Mesothelial cell of epicardium (in vitro differentiated cells): ENCODE measurements at places on chromosomes 2 and 18. TPM values are rescaled to one million over a fixed set of nuclear protein-coding genes. Genes with fewer than 3 reads are reported as not detected.

DNA sequence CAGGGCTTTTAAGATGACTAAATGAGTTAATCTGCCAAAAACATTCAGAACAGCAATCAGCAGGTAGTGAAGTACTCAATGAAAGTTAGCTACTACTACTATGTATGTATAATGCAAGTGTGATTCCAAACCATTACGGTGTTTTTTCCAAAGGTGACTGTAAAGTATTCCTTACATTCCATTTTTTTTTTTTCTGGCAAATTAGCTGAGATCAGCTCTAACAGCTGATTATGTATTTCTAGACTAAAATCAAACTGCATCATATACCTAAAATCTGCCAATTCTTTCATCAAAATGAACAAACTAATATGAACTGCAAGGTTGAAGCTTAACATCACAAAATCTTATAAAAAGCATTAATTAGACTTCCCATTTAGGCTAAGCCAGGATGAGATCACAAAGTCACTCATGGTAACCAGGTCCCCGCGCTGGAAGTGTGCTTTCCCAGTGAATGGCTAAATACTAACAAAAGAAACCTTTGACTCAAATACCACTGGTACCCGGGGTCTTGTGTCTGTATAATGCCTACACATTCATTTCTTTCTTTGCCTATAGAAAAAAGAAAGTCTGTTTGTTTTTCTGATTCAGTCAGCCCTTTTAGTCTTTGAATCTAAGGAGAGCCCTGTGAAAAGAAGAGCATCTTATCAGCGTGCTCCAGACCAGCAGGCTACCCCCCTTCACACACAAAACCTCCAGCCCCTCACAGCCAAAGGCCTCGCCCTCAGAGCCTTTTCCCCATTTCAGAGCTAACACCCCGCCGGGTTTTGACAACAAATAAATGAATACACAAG is 88.3 kb downstream of the RBMS1 start:
- DNase-seq, result no peak

Gene SERPINB3
- not detected in 3 replicates for total RNA-seq

DNA sequence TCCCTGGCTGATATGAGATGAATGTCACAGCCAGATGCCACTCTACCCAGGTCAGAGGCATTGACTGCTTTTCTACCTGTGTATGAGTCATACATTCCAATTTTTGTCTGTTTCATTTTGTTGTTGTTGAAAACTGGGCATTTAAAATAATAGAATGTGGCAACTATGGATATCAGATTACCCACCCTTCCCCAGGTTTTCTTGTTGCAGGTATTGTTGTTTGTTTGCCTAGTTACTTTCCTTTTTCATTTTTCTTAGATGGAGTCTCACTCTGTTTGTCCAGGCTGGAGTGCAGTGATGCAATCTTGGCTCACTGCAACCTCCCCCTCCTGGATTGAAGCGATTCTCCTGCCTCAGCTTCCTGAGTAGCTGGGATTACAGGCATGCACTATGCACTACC is 70.2 kb downstream of the LRRC30 start:
- no peak for DNase-seq

DNA sequence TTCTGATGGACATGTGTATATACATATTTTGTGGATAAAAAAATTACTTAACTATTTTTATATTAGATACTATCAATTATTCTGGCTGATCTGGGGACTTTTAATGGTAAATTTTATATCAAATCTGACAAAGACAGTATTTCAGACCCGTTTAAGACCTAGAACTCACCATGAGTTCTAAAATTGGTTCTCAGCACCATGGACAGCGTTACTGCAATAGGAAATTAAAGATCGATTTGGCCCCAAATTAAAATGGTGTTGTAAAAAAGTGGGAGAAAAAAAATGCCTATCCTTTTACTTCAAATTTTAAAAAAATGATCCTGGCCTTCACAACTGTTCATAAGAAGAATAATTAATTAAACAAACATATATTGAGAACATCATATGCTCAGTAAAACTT is 919 bp upstream of the SCN2A start:
- no peak for DNase-seq

GRCh38 chr2:214156971-214157370 is 253.9 kb upstream of the VWC2L start:
- no peak for DNase-seq

Gene ABCB6
- 24.6 to 29.4 TPM (median 28.1 TPM) in 3 replicates for total RNA-seq

- no peak for DNase-seq
Observed at GRCh38 chr18:76380127-76380729, 114.8 kb downstream of the ZNF516 start.

- no peak for DNase-seq
Observed at GRCh38 chr2:48250943-48251342, 279.0 kb upstream of the STON1 start.

GRCh38 chr2:53242090-53242489 is 525.5 kb upstream of the CHAC2 start:
- DNase-seq, result no peak

DNA sequence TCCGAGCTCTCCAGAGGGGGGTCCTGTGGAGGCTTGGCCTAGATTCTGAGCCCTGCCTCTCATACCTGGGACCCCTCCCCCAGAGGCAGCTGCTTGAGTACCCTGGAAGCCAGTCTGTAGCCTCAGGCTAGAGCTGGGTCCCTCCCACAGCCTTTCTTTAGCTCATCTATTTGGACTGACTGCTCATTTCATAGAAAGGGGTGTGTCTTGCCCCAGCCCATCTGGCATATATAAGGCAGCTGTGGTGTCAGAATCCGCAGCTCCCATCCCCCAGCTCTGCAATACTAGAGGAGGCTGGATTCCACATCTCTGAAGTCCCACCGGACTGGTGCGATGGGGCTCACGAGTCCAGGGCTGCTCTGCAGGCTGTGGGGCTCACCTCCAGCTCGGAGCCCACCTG is 26.1 kb downstream of the MPHOSPH10 start:
- no peak for DNase-seq

GRCh38 chr2:128323555-128323931 is 4.9 kb upstream of the HS6ST1 start:
- no peak for DNase-seq

DNA sequence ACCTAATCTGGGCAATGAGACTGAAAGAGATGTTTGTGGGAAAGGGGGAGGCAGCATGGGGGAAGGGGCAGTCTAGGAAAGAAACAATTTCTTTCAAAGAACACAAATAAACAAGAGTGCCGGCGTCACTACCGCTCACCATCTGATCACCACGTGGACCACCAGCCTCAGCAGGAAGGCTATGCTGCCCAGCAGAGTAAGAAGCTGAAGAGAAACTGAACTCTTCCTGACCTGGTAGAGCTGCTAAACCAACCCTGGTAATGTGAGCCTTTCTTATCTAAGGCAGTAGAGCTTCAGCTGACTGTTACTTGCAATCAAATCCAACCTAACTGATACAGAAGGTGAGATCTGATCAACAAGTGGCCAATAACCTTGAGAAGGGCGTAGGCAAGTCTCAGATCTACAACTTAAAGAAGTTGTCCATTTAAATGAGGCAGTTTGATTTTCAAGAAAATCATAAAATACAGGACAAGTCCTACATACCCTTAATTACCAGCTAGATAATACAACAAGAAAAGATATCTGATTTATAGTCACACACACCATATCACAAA is 44.2 kb upstream of the SPTBN1 start:
- no peak for DNase-seq

- DNase-seq, result no peak
Observed at GRCh38 chr2:175847128-175847527, 154.9 kb downstream of the LNPK start.

- no peak for DNase-seq
Observed at GRCh38 chr2:81658227-81658626, 1353.7 kb upstream of the LRRTM1 start.

DNA sequence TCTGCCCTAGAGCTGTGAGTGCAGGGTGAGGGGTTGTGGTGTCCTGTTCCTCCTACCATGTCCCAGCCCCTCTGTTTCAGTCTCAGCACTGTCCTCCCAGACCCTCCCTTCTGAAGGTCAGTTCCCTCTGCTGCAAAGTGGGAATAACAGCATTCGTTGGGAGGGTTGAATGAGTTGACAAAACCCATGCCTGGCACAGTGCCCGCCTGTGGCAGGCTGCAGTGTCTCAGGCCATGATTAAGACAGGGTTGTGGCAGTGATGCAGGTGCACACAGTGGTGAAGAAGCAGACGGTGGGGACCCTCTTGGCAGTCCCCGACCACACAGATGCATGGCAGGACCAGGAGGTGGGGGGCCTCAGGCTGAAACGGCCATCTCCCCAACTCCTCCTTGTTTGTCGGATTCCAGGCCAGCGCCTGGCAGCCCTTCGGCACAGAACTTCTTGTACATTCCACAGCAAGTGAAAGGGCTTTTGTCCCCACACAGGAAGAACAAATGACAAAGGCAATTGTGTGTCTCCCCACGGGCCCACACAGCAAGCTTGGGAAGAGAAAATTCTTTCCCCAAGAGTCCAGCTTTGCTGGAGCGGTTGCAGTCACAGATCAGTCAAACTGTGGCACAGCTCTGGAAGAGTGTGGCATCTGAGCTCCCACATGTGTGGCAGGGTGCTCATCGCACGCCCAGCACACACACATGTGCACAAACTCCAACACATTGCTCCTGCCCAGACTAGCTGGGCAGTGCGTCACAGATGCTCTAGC is 92.0 kb upstream of the MSH2 start:
- DNase-seq, result no peak

Gene COPS9
- 83.2 to 93.6 TPM (median 90.9 TPM) in 3 replicates for total RNA-seq

GRCh38 chr2:48435909-48436308 is 94.0 kb upstream of the STON1 start:
- DNase-seq, result no peak

Gene VWC2L
- not detected in 3 replicates for total RNA-seq

- DNase-seq, result no peak
Observed at GRCh38 chr18:7789856-7790552, 222.9 kb downstream of the PTPRM start.

DNA sequence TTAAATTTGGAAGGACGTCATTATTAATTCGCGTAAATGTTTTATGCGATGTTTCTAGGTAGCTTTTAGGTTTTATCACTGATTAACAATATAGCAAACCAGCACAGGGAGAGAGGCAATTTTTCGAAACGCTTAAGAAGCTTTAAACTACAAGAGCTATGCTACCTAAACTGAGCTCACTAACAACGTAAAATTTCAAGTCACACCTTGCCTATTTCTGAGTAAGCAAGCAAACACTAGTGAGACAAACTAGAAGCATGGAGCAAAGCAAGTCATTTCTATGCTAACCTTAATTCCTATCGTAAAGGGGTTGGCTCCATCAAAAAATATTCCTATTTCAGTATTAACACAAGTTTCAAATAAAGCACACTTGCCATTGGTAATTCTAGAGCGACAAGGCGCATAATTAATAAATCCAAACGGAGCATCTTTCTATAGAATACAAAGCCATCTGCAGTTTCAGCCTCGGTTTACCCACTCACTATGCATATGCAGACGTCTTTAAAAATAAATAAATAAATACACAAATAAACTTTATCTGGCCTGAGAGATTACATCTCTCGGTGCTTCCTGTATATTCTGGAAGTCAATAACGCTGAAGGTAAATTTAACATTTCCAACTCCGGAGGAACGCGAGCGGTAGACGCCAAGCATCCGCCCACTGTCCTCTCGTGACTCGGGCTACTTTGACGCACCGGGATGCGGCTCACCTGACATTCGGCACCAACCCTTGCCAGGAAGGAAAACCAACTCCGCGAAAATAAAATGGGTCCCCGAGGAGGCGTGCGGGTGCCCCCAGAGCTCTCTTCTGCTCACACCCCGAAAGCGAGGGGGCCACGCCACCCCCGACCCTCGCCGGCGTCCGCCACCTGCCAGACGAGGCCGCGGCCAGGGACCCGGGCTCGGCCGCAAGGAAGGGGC is 947 bp downstream of the ITSN2 start:
- DNase-seq, result peak; percentile 40

DNA sequence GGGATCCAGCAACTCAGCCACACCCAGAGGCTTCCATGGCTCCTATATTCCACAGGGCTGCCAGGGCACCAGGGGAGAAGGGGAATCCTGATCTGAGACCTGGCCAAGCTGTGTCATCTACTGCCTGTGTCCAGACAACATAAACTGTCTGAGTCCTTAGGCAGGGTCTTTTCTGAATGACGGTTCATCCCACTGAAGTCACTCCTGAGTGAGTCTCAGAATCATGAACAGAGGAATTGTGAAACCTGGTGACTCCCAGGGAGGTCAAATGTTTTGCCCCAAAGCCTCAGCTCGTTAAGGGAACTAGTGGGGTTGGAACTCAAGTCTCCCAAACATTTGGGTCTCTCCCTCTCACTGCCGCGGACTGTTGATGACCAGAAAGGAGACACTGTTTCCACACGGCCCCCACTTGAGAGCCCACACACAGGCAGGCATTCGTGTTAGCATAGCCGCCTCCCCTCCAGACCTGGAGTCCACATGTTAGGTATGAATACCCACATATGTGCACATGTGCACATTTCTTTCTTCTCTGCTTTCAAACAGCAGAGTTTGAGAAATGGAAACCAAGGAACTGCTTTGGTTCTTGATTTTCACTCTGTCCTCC is 125.0 kb upstream of the MSH6 start:
- no peak for DNase-seq

Gene SALL3
- 0.31 to 0.58 TPM (median 0.36 TPM) in 3 replicates for total RNA-seq

Gene FHOD3
- total RNA-seq, result 14.0 to 16.3 TPM (median 14.6 TPM) in 3 replicates

DNA sequence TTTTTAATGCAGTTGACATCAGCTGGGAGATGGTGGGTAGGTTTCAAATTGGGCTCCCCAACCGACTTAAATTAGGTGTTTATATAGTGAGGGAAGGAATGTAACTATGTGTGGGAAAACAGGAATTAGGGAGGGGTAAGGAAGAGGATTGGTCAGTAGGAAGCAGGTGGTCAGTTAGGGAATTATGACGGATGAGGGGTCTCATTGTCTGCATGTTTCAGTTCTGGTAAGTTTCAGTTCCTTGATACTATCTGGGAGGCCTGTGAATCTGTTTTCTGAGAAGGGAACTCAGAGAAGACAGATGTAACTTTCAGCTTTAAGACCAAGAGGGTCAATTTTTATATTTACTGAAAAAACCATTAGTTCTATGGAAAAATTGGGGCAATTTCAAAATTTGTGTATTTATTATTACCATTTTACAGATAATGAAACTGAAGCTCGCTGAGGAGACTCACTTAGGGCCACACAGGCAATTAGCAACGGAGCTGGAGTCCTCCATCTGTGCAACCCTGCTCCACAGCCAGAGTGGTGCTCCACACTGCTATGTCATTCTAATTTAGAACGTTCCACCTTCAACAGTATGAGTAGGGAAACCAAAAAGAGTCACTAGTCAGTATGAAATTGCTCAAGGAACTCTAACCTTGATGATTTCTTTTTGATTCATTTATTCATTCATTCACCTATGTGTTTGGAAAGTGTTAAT is 36.0 kb upstream of the CCDC195 start:
- no peak for DNase-seq

DNA sequence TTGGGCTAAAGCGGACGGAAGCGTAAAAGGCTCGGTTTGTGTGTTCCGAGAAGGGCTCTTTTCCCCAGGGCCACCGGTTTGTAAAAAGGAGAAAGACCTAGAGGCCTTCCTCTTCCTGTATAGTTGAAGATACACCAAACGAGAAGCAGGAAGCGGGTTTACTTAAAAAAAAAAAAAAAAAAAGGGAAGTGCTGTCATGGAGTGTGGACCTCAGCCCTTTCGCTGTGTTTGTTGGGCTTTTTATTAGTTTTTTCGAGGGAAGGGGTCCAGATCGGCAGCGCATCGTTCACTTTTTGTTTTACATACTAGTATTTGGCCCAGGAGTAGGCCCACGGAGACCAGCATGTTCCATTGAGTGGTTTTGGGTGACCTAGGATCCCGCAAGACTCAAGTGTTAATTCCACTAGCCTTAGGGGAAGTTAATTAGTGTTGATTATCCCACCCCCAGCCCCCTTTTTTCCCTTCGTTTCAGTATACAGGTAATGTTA is 676 bp downstream of the ACTR2 start:
- DNase-seq, result no peak

Gene KCNIP3
- 8.3 to 9.2 TPM (median 8.3 TPM) in 3 replicates for total RNA-seq

GRCh38 chr2:33706410-33706809 is 107.3 kb upstream of the FAM98A start:
- no peak for DNase-seq

- no peak for DNase-seq
Observed at GRCh38 chr18:42576124-42576523, 539.4 kb downstream of the RIT2 start.
